Osteocyte (in vitro differentiated cells): ENCODE measurements at places on chromosomes 3 and 15. TPM values are rescaled to one million over a fixed set of nuclear protein-coding genes. Genes with fewer than 3 reads are reported as not detected.

The AP3B2 gene
- 0.51 TPM in 1 of 2 replicates, not detected in the other for total RNA-seq

The SECISBP2L gene
- total RNA-seq = 47.7 TPM in 2 replicates

The GOLGA8T gene
- 0.94 TPM in 1 of 2 replicates, not detected in the other for total RNA-seq

The TP63 gene
- 0.16 and 0.29 TPM in 2 replicates for total RNA-seq

The CAMP gene
- total RNA-seq = not detected in 2 replicates

The EHHADH gene
- 0.57 and 1.2 TPM in 2 replicates for total RNA-seq

GRCh38 chr3:144585408-144585807 is 613.8 kb downstream of the DIPK2A start:
- peaks cover 2% of the 10 kb centered on the region for H3K36me3 ChIP-seq
- H3K27ac ChIP-seq = peak overlapping the region; percentile 81
- DNase-seq = no peak
- peaks cover 12% of the 10 kb centered on the region for H3K4me1 ChIP-seq
- H3K27me3 ChIP-seq = no peaks in the 10 kb centered on the region

GRCh38 chr3:139764069-139764905 is 86.5 kb upstream of the NMNAT3 start:
- no peaks in the 10 kb centered on the region for H3K36me3 ChIP-seq
- H3K27me3 ChIP-seq = no peaks in the 10 kb centered on the region
- H3K27ac ChIP-seq = peak overlapping the region; percentile 69
- H3K4me1 ChIP-seq = peaks cover 32% of the 10 kb centered on the region
- no peak for DNase-seq

- H3K4me3 ChIP-seq = no peak overlapping the region
- no peak overlapping the region for H3K27ac ChIP-seq
- no peaks in the 10 kb centered on the region for H3K4me1 ChIP-seq
- no peak for DNase-seq
- no peaks in the 10 kb centered on the region for H3K36me3 ChIP-seq
- H3K27me3 ChIP-seq = peaks cover 14% of the 10 kb centered on the region
These were observed 34.9 kb upstream of the CMC1 start for GRCh38 chr3:28206479-28206878.

- H3K27me3 ChIP-seq = no peaks in the 10 kb centered on the region
- H3K27ac ChIP-seq = no peak overlapping the region
- H3K4me1 ChIP-seq = peaks cover 16% of the 10 kb centered on the region
- H3K36me3 ChIP-seq = peaks cover 2% of the 10 kb centered on the region
These were observed 86.8 kb downstream of the MYO5A start for GRCh38 chr15:52441841-52442240.

- H3K27ac ChIP-seq = no peak overlapping the region
- H3K36me3 ChIP-seq = no peaks in the 10 kb centered on the region
- no peaks in the 10 kb centered on the region for H3K27me3 ChIP-seq
- peaks cover 22% of the 10 kb centered on the region for H3K4me1 ChIP-seq
These were observed 8.6 kb upstream of the RPL29 start for GRCh38 chr3:52004163-52004787.

DNA sequence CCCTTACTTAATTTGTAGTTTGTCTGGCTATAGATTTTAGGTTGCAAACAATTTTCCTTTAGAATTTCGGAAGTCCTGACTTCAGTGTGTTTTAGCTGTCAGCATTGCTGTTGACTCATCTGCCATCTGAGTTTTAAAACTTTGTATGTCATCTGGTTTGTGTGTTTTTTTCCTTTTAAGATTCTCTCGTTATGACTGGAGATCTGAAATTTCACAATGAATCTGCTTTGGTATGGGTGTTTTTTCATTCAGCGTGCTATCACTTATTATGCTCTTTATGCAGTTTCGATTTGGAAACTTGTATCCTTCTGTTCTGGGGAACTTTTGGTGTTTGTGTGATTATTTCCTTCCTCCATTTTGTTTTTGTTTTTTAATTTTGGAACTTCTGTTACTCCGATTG is 53.7 kb upstream of the ZNF280D start:
- DNase-seq = no peak
- H3K27ac ChIP-seq = no peak overlapping the region
- no peaks in the 10 kb centered on the region for H3K4me1 ChIP-seq
- H3K36me3 ChIP-seq = peaks cover 3% of the 10 kb centered on the region
- no peak overlapping the region for H3K4me3 ChIP-seq

- H3K4me3 ChIP-seq = no peak overlapping the region
- no peaks in the 10 kb centered on the region for H3K4me1 ChIP-seq
- H3K36me3 ChIP-seq = no peaks in the 10 kb centered on the region
- H3K27me3 ChIP-seq = peaks cover 48% of the 10 kb centered on the region
- DNase-seq = no peak
- H3K27ac ChIP-seq = no peak overlapping the region
These were observed 68.3 kb upstream of the NEO1 start for GRCh38 chr15:72983801-72984545.

GRCh38 chr3:132721479-132722164 is 587 bp downstream of the NPHP3 start:
- H3K4me3 ChIP-seq = peak overlapping the region; percentile 94
- no peaks in the 10 kb centered on the region for H3K27me3 ChIP-seq
- H3K36me3 ChIP-seq = peaks cover 13% of the 10 kb centered on the region
- peak overlapping the region; percentile 91 for H3K27ac ChIP-seq
- H3K4me1 ChIP-seq = peaks cover 45% of the 10 kb centered on the region

DNA sequence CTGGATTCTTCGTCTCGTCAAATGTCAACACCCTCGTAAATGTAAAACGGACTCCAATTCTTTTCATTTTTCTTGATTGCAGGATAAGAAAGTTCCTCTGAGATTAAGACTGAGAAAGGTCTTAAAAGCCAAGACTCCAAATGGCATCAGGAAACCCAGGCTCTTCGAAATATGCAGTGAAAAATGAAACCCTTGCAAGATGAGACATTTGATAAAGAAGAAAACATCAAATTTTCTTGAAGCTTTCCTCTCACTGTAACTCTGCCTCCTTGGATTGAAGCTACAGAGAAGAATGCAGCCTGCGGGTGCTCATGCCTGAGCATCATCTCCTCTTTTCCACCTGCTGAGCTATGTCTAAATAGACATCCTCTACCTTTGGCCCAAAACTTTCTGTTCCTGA is 342.4 kb upstream of the THBS1 start:
- DNase-seq = no peak
- H3K36me3 ChIP-seq = no peaks in the 10 kb centered on the region
- no peak overlapping the region for H3K27ac ChIP-seq
- no peaks in the 10 kb centered on the region for H3K27me3 ChIP-seq

GRCh38 chr15:42331235-42331634 is 28.1 kb upstream of the CAPN3 start:
- H3K27ac ChIP-seq = no peak overlapping the region
- peaks cover 35% of the 10 kb centered on the region for H3K36me3 ChIP-seq
- no peaks in the 10 kb centered on the region for H3K27me3 ChIP-seq

DNA sequence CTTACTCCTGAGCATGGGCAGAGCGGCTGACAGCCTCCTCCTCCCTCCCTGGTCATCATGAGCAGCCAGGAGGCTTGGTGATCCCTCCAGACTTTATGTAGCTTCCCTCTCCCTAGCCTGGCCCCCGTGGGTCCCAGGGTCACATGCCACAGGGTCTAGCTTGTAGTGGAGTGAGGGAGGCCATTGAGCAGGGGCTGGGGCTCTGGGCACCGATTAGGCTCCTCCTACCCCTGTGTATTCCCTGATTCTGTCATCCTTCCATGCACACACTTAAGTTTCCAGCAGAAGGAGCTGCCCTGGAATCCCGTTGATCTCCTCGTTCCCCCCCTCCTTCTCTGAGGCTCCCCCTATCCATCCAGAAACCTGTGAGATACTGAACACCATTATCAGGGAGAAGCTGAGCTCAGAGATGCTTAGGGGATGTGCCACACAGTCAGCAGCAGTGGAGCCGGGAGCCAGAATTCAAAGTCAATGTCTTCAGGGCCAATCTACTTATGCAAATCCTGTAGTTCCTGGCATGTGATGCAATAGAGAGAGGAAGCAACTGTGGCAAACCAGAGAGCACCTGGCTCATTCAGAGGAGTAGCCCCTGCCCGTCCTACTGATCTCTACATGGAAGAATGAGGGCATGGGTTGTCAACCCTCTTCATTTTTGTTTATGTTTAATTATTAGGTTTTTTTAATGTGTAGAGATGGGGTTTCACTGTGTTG is 17.2 kb downstream of the CCDC33 start:
- H3K27ac ChIP-seq = peak overlapping the region; percentile 44
- no peak for DNase-seq
- H3K4me3 ChIP-seq = no peak overlapping the region
- peaks cover 43% of the 10 kb centered on the region for H3K4me1 ChIP-seq

DNA sequence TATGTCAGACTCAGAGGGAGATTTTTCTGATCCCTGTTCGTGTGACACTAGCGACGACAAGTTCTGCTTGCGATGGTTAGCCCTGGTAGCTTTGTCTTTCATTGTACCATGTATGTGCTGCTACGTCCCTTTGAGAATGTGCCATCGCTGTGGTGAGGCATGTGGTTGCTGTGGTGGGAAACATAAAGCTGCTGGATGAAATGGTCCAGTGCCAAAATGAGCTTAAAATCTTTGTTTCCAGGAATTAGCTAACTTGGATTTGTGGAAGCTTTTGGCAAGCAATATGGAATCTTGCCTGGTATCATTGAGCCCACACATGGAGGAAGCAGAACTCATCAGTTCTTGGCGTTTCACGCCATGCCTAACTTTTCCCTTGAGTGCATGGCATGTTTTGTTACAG is 98.8 kb downstream of the SPRED1 start:
- no peak overlapping the region for H3K27ac ChIP-seq
- DNase-seq = no peak
- no peaks in the 10 kb centered on the region for H3K27me3 ChIP-seq
- no peak overlapping the region for H3K4me3 ChIP-seq
- H3K4me1 ChIP-seq = peaks cover 8% of the 10 kb centered on the region
- peaks cover 30% of the 10 kb centered on the region for H3K36me3 ChIP-seq

GRCh38 chr3:105431200-105431599 is 64.5 kb downstream of the ALCAM start:
- no peak overlapping the region for H3K4me3 ChIP-seq
- H3K27me3 ChIP-seq = no peaks in the 10 kb centered on the region
- H3K4me1 ChIP-seq = peaks cover 53% of the 10 kb centered on the region
- no peaks in the 10 kb centered on the region for H3K36me3 ChIP-seq

DNA sequence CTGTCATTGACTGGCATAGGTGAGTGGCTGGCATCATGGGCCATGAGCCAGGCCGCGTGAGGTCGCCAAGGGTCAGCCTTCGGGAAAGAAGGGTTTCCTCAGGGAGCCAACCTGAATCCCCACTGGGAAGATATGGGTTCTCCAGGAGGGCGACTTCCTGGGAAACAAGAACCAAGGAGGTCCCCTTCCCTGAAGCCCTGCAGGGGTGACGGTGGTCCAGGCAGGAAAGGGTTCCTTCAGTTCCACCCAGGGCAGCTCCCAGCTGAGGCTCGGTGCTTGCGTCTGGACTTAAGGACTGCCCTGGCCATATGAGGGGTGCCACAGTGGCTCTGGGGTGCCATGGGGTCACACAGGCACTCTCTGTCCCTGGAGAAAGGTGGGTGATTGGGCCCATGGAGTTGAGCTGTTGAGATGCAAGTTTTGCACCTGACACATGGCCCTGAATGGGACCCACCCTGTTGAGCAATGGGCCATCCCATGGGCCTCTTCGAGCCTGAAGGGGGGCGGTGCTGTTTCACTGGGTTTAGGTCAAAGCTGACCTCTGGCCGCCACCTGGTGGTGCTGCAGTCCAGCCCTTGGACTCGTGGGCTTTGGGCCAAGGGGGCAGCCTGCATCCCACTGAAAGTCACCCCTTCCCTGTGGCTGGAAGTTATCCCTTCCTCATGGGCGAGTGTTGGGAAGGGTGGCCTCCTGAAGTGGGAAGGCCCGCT is 228.1 kb downstream of the SNRPN start:
- no peak for DNase-seq
- H3K36me3 ChIP-seq = no peaks in the 10 kb centered on the region
- H3K27ac ChIP-seq = no peak overlapping the region
- no peaks in the 10 kb centered on the region for H3K27me3 ChIP-seq
- H3K4me1 ChIP-seq = no peaks in the 10 kb centered on the region

DNA sequence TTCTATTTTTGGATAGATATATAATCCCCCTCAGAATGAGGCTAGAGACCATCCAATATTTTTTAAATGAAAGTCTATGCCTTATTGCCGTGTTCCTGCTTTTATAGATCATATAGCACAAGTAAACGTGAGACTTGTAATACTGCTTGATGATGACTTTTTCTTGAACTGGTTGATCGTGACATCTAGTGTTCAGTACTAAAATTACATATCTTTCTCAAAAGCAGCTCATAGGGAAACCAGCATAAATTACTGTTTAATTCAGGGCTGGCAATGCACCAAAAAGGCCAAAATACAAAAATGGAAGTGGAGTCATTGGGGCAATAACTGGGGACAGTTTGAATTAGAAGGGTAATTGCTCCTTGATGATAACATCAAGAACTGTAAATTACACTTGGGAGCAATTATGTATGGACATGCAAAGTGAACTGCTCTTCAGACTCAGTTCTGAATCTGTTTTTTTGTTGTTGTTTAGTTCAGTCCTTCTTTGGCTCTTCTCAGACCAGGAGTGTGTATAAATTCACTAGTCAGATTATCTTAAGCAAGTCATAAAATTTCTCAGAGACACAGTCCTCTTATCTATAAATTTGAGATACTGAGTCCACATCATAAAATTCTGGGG is 325.3 kb downstream of the THSD4 start:
- no peaks in the 10 kb centered on the region for H3K27me3 ChIP-seq
- H3K4me1 ChIP-seq = peaks cover 16% of the 10 kb centered on the region
- H3K27ac ChIP-seq = no peak overlapping the region
- H3K4me3 ChIP-seq = no peak overlapping the region

- peaks cover 10% of the 10 kb centered on the region for H3K4me1 ChIP-seq
- H3K27ac ChIP-seq = no peak overlapping the region
- no peak for DNase-seq
These were observed 4.8 kb downstream of the TMIE start for GRCh38 chr3:46705751-46706552.

- H3K36me3 ChIP-seq = no peaks in the 10 kb centered on the region
- no peak overlapping the region for H3K4me3 ChIP-seq
- peak overlapping the region; percentile 87 for H3K27ac ChIP-seq
- no peak for DNase-seq
These were observed 34.1 kb downstream of the ZNF710 start for GRCh38 chr15:90035095-90035839.

DNA sequence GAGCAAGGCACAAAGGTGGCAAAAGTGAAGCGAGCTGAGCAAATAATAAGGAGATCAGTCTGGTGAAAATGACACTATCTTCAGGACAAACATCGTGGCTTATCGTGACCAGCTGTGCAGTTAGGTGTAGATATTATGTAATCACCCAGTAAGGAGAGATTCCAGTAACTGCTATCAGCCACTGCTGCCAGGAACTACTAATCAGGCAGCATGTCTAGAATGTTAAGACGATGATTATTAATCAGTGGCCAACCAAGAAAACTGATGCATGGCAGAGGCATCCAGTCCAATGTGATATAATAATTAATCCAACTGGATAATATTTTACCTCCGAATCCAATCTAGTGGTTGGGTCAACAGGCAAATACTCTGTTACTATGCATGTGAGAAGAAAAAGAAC is 252.7 kb upstream of the ZPLD1 start:
- no peak overlapping the region for H3K4me3 ChIP-seq
- no peak for DNase-seq
- H3K27ac ChIP-seq = no peak overlapping the region
- no peaks in the 10 kb centered on the region for H3K27me3 ChIP-seq
- H3K36me3 ChIP-seq = no peaks in the 10 kb centered on the region
